ENCODE measurements at places on chromosomes 2 and 18. TPM values are rescaled to one million over a fixed set of nuclear protein-coding genes. Genes with fewer than 3 reads are reported as not detected.

The CASP10 gene
- total RNA-seq = 3.5 TPM

GRCh38 chr2:37746883-37747282 is 75.4 kb upstream of the CDC42EP3 start:
- no peak for DNase-seq
- H3K4me1 ChIP-seq = no peaks in the 10 kb centered on the region
- H3K36me3 ChIP-seq = no peaks in the 10 kb centered on the region
- H3K27ac ChIP-seq = no peak overlapping the region
- H3K4me3 ChIP-seq = no peak overlapping the region
- no peaks in the 10 kb centered on the region for H3K27me3 ChIP-seq

- H3K4me1 ChIP-seq = no peaks in the 10 kb centered on the region
- H3K27ac ChIP-seq = no peak overlapping the region
- no peaks in the 10 kb centered on the region for H3K36me3 ChIP-seq
- no peaks in the 10 kb centered on the region for H3K27me3 ChIP-seq
Measured at GRCh38 chr2:105272176-105272575, 30.6 kb downstream of the GPR45 start.

- no peaks in the 10 kb centered on the region for H3K27me3 ChIP-seq
- H3K4me3 ChIP-seq = no peak overlapping the region
- no peak overlapping the region for H3K27ac ChIP-seq
- H3K4me1 ChIP-seq = peaks cover 20% of the 10 kb centered on the region
- H3K36me3 ChIP-seq = no peaks in the 10 kb centered on the region
- DNase-seq = no peak
Measured at GRCh38 chr2:177599139-177599688, 206.6 kb downstream of the AGPS start.

The ANKRD29 gene
- total RNA-seq = 6.6 TPM

The CDK15 gene
- total RNA-seq = not detected

- H3K4me3 ChIP-seq = no peak overlapping the region
- DNase-seq = no peak
- no peaks in the 10 kb centered on the region for H3K36me3 ChIP-seq
- H3K27me3 ChIP-seq = no peaks in the 10 kb centered on the region
- H3K4me1 ChIP-seq = no peaks in the 10 kb centered on the region
Measured at GRCh38 chr18:79754022-79754761, 43.5 kb upstream of the KCNG2 start.

DNA sequence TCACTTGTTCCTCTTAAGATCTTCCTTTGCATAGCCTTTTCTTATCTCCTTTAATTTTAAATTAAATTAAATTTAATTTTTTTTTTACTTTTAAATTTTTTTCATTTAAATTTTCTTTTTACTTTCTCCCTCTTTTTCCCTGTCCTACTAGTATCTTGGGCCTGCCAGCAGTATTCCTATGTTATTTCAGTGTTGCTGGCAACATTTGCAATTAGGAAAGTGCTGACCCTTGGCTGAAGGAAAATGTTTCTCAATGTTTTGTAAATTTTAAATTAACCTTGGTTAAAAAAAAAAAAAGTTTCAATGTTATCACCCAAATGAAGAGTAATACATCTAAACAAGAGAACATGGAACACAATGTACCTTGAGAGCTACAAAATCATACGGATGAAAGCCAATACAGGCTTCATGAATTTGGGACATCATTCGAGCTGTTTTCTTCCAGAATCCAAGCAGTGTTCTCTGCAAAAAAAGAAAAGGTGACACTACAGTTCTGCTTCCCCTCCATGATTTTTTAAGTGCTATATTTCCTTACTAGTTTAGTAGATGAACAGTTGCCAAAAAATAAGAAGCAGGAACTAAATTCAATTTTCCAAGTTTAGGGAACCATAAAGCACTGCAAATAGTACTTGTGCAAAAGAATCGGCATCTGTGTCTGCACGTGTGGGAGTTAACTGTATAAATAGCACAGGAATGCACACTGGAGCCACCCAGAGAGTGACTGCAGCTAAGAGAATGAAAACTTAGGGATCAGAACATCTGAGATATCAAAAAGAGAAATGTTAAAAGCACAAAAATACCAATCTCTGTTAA is 55.8 kb downstream of the ICA1L start:
- no peaks in the 10 kb centered on the region for H3K36me3 ChIP-seq
- no peak overlapping the region for H3K4me3 ChIP-seq
- DNase-seq = no peak
- no peak overlapping the region for H3K27ac ChIP-seq
- no peaks in the 10 kb centered on the region for H3K4me1 ChIP-seq

The MAP2 gene
- 4.4 TPM for total RNA-seq

DNA sequence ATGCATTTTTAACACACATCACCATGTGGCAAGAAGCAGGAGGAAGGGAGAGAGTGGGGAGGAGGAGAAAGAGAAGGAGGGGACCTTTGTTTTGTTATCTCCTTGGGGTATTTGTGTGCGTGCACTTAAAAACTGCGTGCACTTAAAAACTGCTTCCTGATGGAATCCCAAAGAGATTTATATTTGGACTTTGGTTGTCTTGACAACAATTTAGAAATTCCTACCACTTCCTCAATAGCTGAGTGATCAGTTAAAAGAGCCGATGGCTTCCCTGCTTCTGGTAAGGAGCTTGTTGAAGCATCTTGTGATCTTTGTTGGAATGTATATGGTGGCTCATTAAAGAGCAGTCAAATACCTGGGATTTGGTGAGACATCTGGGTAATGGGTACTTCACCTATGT is 4.5 kb downstream of the RAB31 start:
- no peak overlapping the region for H3K4me3 ChIP-seq
- H3K27ac ChIP-seq = no peak overlapping the region
- H3K4me1 ChIP-seq = peaks cover 4% of the 10 kb centered on the region
- no peaks in the 10 kb centered on the region for H3K36me3 ChIP-seq
- peaks cover 30% of the 10 kb centered on the region for H3K27me3 ChIP-seq
- DNase-seq = no peak

The EFEMP1 gene
- total RNA-seq = 22.5 TPM
